ENCODE measurements at places on chromosomes 5 and 9.

DNA sequence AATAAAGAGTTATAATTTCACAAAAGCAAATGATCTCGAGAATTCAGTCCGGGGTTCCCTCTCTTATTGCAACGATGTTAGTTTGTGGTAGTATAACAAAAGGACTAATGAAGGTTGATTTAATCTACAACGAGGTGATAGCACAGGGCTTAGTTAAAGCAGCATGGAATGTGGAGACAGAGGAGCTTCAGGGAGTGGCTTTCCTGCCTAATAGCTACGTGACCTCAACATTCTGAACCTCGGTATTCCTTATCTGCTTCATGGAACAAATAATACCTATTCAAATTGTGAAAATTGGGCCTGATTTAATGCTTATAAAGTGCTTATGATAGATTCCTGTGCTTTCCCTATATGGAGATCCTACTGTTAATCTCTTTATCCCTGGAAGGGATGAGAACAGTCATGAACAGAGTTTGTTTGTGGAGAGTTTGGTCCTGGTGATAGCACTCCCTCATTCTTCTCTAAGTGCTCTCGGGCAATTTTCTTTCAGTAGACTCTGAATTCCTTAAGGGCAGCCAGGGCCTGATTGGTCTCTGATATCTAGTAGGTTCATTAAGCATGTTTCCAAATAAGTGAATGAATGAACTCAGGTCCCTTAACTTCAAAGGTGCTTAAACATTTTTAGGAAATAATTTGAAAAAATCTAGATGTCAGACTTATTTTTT is 104.1 kb upstream of the TUT7 start:
- no peak for DNase-seq

DNA sequence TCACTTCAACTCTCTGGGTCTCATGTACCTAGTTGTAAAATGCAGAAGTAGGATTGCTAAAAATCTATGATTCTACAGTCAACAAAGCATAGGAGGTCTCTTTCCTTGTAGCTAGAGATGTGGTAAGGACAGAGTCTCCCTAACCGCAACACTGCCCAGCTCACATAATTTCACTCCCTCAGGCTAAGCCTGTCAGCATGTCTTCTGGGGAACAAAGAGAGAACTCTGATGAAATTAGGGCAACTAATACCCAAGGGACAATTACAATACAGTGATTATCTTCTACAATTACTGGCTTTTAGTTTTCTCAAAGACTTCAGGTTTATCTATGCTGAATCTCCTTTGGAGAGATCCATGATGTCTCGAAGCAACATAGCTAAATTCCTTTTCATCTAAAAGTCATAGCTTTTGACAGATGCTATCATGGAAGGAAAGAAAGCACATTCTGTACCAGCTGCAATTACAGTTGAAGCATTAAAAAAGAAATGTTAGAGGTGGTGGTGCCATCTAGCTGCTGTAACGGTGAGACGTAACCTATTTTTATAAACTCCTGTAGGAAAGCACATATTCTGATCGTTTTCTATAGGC is 141.1 kb upstream of the TARS1 start:
- DNase-seq: no peak

- DNase-seq: no peak
Observed at GRCh38 chr5:36581070-36581469, 25.3 kb upstream of the SLC1A3 start.

- DNase-seq: peak; percentile 54
Observed at GRCh38 chr9:127788337-127789011, 2.6 kb downstream of the CDK9 start.

DNA sequence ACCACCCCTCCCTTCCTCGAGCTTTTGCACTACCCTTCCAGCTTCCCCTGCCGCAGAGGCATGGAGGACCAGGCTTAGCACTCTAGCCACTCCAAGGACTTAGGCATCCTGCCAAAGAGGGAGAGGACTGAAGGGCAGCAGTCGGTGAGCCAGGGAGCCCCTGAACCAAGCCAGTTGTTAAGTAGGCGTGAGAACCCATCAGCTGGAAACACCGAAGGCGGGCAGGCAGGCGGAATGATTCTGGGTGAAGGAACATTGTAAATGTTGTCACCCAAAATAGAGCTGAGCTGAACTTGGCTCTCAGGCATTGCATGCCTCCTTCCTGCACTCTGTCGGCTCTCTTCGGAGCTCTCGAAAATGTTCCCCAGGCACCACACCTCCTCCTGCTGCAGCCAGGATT is 42.8 kb downstream of the NRG2 start:
- no peak for DNase-seq

DNA sequence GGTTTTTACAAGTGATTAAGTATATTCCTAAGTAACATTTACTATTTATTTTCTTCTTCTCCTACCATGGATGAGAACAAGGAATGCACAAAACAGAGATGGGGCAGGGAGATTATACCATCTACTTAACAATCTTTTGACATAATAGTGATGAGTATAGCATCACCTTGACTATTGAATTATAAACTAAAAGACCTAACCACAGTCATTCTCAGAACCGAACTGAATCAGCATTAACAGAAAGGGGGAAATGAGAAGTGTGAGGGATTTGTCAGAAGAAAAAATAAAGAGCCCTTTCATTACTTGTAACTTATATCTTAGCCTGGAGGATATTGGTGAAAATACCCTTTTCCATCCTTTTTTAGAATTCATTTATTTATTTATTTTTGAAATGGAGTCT is 21.9 kb downstream of the OR2Y1 start:
- no peak for DNase-seq

- no peak for DNase-seq
Observed at GRCh38 chr5:67100301-67100700, 96.3 kb downstream of the CD180 start.
